T1000 (cell line): ENCODE measurements at places on chromosomes 5 and 9.

DNA sequence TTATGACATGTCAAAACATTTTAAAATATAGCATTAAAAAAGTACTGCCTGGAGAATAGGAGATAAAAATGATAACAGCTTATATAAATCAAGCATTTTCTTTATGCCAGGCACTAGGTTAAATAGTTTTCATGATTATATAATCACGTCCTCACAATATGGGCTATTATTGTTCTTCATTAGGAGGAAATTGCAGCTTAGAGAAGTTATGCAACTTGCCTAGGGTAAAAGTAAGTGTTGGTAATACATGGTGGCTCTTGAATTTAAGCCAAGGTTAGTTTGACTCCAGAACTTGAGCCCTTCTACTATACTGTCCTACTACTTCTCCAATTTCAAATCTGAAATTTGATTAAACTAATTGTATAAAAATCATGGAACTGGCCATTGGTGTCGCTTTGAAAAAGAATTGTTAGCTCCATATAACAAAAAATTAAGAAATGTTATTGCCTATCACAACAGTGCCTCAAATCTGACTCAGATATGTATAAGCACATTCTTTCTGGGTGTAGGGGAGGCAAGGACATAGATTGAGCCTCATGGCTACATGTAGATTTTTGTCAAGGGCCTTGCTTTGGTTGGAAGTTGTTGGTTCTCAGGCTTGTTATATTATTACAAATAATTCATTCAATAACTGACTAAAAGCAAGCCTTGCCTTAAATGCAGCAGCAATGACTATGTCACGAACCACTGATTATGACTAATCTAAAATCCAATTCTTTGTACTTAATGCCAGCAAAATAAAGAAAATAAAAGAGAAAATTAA, 223.5 kb upstream of the DAB2 start:
- no peak for DNase-seq

GRCh38 chr5:55991768-55992486, 2.8 kb downstream of the IL6ST start:
- no peak for DNase-seq

- no peak for DNase-seq
Measured at GRCh38 chr5:142938266-142938880, 168.2 kb downstream of the ARHGAP26 start.

DNA sequence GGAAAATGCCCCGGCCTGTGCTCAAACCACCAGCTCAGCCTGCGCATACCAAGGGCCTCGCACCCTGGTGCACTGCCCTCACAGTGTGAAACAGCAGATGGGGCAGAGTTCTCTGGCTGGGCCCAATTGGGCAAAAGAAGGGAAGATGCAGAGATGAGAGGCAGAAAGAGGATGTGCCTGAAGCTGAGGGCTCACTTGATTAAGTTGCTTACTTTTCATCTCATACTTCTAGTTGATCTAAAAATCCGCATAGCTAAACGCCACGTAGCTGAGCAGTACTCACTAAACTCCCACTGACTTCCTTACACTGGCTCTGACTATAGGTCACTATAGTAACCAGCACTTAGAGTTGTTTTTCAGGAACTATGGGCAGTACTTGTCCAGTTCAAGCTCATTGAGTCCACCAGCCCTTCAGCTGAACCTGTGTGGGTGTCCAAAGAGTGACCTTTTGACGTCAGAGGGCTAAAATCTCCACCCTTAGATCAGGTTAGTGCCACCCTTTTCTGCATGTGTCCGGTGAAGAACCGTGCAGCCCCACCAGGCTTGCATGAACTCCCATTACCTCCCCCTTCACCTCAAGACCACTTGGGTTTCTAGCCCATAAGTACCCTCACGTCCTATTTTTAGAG, 215.2 kb downstream of the AUH start:
- DNase-seq = no peak

DNA sequence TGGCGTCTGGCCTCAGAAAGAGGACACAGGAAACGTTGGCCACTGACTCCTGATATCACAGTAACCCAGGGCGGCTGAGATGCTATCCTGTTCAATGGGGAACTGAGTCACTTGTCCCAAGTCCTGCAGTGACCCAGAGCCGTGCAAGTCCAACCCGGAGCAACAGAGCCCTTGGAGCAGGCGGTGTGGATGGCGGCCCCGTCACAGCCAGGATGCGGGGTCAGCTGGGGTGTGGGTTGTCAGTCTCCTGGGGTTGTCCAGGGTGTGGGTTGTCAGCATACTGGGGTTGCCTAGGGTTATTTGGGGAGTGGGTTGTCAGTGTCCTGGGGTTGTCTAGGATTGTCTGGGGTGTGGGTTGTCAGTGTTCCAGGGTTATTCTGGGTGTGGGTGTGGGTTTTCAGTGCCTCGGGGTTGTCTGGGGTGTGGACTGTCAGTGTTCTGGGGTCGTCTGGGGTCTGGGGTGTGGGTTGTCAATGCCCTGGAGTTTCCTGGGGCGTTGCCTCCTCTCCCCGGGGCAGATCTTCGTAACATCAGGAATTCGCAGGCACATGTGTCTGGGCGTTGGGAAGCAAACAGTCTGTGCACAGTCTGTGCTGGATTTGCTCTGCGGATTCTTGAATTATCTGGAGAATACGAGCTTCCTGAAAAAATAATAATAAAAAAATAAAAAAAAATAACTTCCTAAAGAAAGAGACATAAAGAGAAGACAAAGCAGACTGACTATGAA, 257.5 kb downstream of the PARP8 start:
- no peak for DNase-seq

GRCh38 chr5:14869668-14870164, 1.9 kb downstream of the ANKH start:
- DNase-seq = no peak

DNA sequence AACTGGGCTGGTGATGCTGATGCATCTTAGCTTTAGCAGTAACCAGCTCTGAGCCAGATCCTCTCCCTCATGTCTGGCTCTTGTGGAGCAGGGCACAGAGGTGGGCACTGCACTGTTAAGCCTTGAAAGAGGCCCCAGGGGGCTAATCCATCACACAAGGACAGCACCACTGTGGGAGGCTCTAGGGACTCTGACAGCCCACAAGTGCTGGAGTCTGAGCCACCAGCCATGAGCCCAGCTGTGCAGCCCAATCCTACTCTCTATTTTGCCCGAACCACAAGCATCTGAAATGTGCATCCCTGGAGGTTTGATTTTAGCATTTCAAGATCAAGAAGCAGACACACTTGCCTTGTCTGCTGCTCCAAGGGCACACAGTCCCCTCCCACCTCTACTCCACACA, 407.1 kb upstream of the TRPC7 start:
- DNase-seq = no peak

DNA sequence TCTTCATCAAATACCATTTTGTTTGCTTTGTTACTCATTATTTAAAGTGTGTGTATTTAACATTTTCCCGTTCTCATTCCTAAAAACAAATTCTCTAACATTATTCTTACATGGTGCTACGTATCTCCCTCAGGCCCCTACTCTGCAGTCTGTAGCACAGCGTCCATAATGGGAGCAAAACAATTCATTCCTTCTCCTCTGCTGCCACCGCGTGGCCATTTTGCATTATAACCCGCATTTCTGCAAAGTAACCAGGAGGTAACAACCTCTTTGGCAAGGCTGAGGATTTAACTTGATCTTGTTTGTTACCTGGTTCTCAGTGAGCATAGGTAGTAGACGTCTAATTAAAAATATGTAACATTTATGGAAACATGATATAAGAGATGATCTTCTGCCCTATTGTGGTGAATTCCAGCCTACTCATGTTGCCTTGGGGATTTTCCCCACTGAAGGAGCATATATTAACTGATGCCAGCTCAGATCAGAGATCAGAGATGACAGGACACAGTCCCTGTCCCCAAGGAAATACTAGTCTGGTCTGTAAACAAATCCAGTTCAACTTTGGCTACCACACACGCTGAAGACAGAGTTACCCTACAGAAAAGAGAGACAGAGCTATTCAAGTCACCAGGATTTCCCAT, 10.5 kb downstream of the OR1K1 start:
- peak; percentile 43 for DNase-seq

- no peak for DNase-seq
Measured at GRCh38 chr5:76379316-76379715, 23.8 kb upstream of the IQGAP2 start.

DNA sequence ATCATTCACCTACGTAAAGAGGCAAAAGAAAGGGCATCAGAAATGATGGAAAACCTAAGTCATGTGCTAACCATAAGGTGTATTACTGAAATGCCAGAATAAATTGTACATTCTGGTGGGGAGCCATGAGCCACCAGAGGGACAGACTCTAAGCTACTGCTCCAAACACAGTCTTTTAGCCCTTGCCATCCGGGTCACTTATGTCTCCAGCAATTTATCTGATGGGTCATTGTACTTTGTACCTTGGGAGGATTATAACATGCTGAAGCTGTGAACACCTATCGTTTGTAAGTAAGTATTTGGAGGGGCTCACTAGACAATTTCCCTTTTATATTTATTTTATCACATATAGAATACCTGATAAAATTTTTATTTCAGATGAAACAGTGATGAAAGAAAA, 495.1 kb downstream of the KIF4B start:
- DNase-seq = no peak

GRCh38 chr5:102922111-102922720, 167.1 kb downstream of the PAM start:
- DNase-seq = no peak

GRCh38 chr9:94945197-94946144, 219.0 kb downstream of the AOPEP start:
- DNase-seq = no peak

DNA sequence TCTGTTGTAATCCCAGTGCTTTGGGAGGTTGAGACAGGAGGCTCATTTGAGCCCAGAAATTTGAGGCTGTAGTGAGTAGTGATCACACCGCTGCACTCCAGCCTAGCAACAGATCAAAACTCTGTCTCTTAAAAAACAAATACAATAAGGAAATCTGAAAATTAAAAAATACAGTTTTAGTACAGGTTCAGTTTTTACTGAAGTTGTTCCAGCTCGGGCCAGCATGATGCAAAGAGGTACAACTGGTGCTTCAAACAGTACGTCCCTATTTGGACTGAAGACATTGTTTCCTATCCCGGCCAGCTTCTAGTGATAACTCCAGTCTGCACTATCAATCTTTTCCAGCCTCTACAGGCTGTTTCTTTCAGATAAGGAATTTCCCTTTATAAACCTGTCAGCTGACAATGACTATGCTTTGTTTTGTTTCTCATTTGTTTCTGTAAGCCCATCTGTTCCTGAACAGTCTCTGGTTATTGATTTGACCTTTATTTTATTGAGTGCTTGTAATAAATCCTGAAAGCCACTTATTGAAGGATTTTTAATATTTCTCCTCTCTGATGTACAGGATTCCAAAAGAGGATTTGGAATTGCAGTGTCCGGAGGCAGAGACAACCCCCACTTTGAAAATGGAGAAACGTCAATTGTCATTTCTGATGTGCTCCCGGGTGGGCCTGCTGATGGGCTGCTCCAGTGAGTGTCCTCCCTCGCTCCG, 41.9 kb downstream of the TJP2 start:
- DNase-seq = no peak

- DNase-seq = no peak
Measured at GRCh38 chr9:98547606-98548005, 161.1 kb downstream of the GABBR2 start.

DNA sequence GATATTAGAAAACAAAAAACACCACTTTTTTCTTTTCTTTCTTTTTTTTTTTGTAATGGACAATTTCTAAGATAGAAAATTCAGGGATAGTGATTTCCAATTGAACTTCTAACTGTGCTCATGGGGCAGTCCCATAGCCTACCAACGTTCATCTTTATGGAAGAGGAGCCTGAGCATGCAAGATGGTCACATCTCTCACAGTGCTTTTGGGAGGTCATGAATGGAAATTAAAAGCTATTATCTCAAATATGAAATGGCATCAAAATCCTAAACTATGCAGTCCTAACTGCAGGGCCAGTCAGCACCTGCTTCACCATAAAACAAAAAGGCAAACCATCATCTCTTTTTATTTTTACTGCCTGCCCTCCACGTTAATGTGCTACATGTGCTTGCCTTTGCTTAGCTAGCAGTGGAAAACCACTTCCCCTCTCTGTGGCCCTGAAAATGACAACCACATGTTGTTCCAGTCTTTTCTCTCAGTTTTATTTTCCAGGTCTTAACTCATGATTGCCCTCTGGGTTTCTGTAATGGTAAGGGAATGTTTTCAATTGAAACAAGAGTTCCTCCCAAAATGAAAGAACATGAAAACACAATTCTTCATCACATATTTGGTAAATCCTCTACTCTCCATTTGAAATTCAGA, 16.7 kb downstream of the IFNB1 start:
- no peak for DNase-seq

DNA sequence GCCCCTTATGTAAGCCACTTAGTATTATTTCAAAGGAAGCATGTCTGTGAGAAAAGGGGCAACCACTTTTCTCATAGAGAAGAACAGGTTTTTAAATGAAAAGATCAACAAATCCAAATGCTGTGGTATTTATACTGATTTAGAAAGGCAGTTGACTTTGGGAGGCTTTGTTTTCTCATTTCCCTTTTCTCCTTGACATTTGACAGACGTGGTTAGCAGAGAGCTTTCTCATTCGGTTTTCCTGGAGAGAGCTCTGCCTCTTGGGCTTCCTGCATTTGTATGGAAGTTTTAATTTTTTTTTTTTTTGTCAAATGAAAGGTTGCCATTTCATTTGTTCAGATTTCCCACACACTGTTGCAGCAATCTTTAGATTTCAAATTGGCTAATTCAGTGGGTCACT, 62.5 kb downstream of the EXOSC2 start:
- no peak for DNase-seq

DNA sequence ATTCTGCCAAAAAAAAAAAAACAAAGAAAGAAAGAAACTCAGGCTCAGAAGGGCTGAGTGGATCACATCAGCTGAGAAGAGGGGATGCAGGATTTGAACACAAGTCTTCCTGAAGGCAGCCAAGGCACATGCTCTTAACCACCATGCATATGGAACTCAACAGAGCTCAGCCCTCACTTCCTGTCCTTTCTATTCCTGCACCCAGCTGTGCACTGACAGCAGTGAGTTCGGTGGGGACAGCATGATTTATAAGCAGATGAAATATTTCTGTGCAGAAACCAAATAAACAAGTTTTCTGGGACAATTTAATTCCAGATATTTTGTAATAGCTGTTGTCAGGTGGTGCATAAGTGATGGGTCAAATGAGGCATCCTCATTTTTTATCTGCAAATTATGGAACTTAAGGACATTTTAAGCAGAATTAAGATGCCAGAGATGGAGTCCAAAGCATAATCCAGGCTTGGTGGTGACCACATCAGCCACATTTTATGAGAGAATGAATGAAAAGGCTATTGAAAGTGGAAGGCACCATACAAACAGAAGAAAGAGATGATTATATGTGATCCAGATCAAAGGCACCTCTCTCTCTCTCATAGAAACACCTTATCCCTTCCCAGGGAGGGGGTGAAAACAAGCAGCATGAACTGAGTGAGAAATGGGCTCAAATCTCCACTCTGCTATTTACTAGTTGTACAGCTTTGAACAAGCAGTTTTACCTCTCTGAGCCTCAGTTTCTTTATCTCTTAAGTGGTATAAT, 303.6 kb upstream of the MSX2 start:
- no peak for DNase-seq

- DNase-seq = no peak
Measured at GRCh38 chr9:90970608-90971007, 169.0 kb downstream of the SYK start.

- no peak for DNase-seq
Measured at GRCh38 chr9:116795821-116796220, 108.7 kb downstream of the TRIM32 start.

- DNase-seq = no peak
Measured at GRCh38 chr5:137752905-137753690, 1.1 kb downstream of the HNRNPA0 start.

- no peak for DNase-seq
Measured at GRCh38 chr5:79021753-79022152, 36.6 kb upstream of the ARSB start.
